ENCODE measurements at places on chromosomes 12 and 14. TPM values are rescaled to one million over a fixed set of nuclear protein-coding genes. Genes with fewer than 3 reads are reported as not detected.
A peak's percentile ranks its signal among the peaks of the same experiment; 100 is the strongest.

CLEC6A gene
- not detected for total RNA-seq

NPFF gene
- not detected for total RNA-seq

DNA sequence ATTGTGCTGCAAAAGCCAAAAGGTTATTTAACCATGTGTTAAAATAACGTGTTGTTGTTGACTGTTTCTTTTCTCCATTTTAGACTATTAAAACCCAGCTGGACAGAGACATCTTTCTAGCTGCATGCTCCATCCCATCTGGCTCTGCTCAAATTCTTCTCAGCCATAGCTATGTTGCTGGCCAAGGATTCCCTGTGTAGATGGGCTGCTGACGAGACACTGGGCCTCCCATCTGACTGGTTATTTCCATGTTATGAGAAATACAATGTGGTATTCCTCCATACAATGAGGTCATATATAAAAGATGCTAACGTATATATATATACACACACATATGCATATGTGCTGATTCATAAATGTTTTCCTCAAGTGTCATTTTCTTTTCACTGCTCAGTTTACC lies 30.1 kb downstream of the MED13L start:
- no peak for DNase-seq
- peaks cover 34% of the 10 kb centered on the region for H3K4me1 ChIP-seq
- H3K36me3 ChIP-seq, result no peaks in the 10 kb centered on the region
- no peak overlapping the region for H3K4me3 ChIP-seq
- H3K27ac ChIP-seq, result no peak overlapping the region

PRB2 gene
- total RNA-seq, result not detected

DNA sequence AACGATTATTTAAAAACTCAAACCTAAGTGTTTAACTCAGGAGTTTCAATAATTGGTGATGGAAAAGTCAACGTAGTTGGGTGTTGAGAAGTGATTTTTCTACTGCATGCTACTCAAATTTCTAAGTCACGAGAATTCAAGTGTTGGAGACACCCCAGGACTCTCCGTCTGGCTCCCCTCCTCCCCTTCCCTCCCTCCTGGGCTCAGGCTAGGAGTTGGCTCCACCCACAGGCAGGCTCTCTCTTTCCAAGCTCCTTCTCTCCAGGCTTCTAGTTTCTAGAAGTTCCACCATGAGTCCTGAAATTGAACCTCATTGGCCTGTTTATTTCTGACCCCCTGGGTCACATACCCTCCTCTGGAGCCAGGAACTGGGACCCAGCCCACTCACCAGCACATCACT lies 73.0 kb downstream of the TMEM132D start:
- no peak for DNase-seq
- no peak overlapping the region for H3K4me3 ChIP-seq
- no peaks in the 10 kb centered on the region for H3K36me3 ChIP-seq
- no peaks in the 10 kb centered on the region for H3K27me3 ChIP-seq

DNA sequence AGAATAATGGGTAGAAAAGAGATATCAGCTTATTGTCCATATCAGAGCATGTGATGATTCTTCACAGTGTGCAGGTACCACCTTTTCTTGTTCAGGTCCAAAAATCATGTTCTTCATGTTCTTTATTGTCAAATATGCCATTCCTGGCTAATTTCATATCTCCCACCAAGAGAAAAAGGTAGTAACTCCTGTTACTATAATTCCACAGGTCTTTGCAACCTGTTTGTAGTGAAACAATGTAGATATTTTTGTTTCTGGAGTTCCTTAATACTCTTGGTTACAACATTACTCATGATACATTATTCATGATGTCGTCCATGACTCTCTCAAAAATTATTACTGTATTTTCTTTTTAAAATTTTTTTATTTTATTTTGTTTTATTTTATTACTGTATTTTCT lies 11.3 kb upstream of the TMBIM6 start:
- H3K27me3 ChIP-seq, result no peaks in the 10 kb centered on the region
- no peak for DNase-seq
- no peaks in the 10 kb centered on the region for H3K4me1 ChIP-seq

IFNG gene
- total RNA-seq, result not detected

DIO2 gene
- total RNA-seq, result 27.3 TPM

GRCh38 chr14:69960296-69960695 lies 81.1 kb downstream of the SMOC1 start:
- H3K27me3 ChIP-seq, result no peaks in the 10 kb centered on the region
- no peaks in the 10 kb centered on the region for H3K36me3 ChIP-seq
- H3K4me1 ChIP-seq, result no peaks in the 10 kb centered on the region
- no peak for DNase-seq

SERPINA5 gene
- 0.42 TPM for total RNA-seq

- no peaks in the 10 kb centered on the region for H3K36me3 ChIP-seq
- H3K4me1 ChIP-seq, result peaks cover 25% of the 10 kb centered on the region
- no peak for DNase-seq
- H3K27me3 ChIP-seq, result no peaks in the 10 kb centered on the region
- no peak overlapping the region for H3K4me3 ChIP-seq
Observed at GRCh38 chr12:1498199-1498740, 96.1 kb downstream of the FBXL14 start.

DNA sequence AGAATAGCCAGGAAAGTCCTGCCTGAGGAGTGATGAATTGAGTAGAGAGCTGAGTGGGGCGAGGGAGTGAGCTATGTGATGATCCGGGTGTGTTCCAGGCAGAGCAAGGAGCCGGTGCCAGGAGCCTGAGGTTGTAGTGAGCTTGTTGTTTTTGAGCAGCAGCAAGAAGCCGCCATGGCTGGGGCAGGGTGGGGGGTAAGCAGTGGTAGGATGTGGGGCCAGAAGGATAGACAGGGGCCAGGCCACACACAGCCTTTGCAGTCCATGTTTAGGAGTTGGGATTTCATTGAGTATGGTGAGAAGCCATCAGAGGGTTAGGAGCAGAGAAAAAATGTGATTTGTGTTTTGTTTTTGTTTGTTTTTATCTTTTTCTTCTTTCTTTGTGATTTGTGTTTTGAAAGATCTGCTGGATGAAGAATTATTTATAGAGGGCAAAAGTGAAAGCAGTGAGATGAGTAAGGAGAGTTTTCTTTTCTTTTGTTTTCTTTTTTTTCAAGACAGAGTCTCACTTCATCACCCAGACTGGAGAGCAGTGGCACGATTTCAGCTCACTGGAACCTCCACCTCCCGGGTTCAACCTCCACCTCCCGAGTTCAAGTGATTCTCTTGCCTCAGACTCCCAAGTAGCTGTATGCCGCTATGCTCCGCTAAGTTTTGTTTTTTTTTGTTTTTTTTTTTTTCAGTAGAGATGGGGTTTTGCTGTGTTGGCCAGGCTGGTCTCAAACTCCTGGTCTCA lies 92.3 kb upstream of the BCAT1 start:
- no peaks in the 10 kb centered on the region for H3K36me3 ChIP-seq
- no peak overlapping the region for H3K4me3 ChIP-seq
- peak overlapping the region; percentile 59 for H3K27ac ChIP-seq
- H3K4me1 ChIP-seq, result peaks cover 12% of the 10 kb centered on the region
- peak; percentile 65 for DNase-seq

GRCh38 chr14:72701237-72701565 lies 192.7 kb downstream of the DPF3 start:
- H3K27me3 ChIP-seq, result no peaks in the 10 kb centered on the region
- no peaks in the 10 kb centered on the region for H3K36me3 ChIP-seq
- no peak overlapping the region for H3K27ac ChIP-seq
- H3K4me1 ChIP-seq, result no peaks in the 10 kb centered on the region
- H3K4me3 ChIP-seq, result no peak overlapping the region
- no peak for DNase-seq

BEST3 gene
- not detected for total RNA-seq

RILPL2 gene
- total RNA-seq, result 1.3 TPM

- H3K27me3 ChIP-seq, result no peaks in the 10 kb centered on the region
- no peaks in the 10 kb centered on the region for H3K4me1 ChIP-seq
- H3K4me3 ChIP-seq, result no peak overlapping the region
- H3K27ac ChIP-seq, result no peak overlapping the region
Observed at GRCh38 chr14:56952766-56953473, 142.6 kb upstream of the OTX2 start.

GRCh38 chr12:106150555-106150954 lies 11.8 kb upstream of the NUAK1 start:
- no peak overlapping the region for H3K27ac ChIP-seq
- no peaks in the 10 kb centered on the region for H3K27me3 ChIP-seq
- DNase-seq, result no peak
- no peak overlapping the region for H3K4me3 ChIP-seq

CCDC198 gene
- not detected for total RNA-seq

DNA sequence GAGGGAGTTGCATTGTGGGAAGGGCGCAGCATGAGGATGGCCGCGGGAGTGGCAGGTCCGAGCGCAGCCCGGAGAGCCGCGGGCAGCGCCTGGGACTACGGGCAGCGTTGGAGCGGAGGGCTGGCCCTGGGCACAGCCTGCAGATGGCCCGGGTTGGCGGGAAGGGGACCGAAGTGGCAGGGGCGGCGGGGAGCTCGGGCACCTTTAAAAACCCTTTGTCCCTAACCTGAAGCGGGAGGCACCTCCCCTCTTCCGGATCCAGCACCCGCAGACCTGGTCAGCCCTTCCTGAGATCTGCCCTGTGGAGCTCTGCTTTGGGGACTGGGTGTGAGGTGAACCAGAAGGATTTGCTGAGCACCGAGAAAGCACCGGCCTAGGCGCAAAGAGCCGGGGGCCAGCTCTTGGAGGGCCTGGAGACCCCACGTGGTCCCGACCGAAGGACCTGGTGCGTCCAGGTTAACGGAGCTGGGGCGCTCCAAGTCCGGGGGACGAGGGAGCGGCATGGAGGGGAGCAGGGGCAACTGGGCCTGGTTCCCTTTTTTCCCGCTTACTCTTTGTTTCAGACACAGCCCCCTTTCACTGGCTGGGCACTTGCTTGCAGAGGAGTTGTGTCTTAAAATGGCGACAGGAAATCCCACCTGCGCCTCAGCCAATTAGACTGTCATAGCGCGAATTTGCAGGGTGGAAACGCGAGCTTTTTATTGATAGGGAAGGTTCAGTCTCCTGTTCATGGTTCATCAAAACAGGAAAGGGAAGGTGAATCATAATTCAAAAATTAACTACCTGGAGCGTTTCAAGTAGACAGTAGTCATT lies 792 bp upstream of the SLC38A1 start:
- peak overlapping the region; percentile 54 for H3K4me3 ChIP-seq
- H3K36me3 ChIP-seq, result no peaks in the 10 kb centered on the region

DNA sequence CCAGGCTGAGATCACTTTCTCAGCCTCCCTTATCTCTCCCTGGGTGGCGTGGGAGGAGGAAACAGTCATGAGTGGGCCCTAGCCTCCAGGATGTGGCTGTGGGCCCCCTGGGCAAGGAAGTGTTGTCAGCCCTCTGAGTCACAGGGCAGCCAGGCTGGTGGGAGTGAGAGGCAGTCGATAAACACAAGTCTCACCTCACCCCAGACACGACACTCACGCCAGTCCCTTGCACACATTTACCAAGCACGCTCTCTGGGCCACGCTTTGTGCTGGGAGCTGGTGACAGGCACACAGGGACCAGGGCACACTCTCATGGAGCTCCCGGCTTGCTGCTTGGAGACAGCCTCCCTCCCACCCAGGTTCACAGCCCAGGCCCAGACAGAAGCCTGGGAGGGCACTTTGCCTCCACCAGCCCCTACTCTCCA lies 1.9 kb upstream of the KRT79 start:
- peak; percentile 100 for DNase-seq
- H3K27ac ChIP-seq, result peak overlapping the region; percentile 1
- H3K4me3 ChIP-seq, result no peak overlapping the region
- no peaks in the 10 kb centered on the region for H3K36me3 ChIP-seq

SLC16A7 gene
- total RNA-seq, result 11.7 TPM

- peaks cover 62% of the 10 kb centered on the region for H3K4me1 ChIP-seq
- no peak for DNase-seq
- H3K4me3 ChIP-seq, result no peak overlapping the region
- H3K27ac ChIP-seq, result peak overlapping the region; percentile 41
- H3K36me3 ChIP-seq, result no peaks in the 10 kb centered on the region
Observed at GRCh38 chr14:68249661-68250451, 430.3 kb downstream of the RAD51B start.

ACOT2 gene
- total RNA-seq, result 40.4 TPM

DNAI7 gene
- total RNA-seq, result 0.88 TPM

Measured in SJSA1 (cell line).